Vagina (tissue), 2 donors: ENCODE measurements at places on chromosomes 7 and 10. TPM values are rescaled to one million over a fixed set of nuclear protein-coding genes. Genes with fewer than 3 reads are reported as not detected.

GIMAP8 gene
- total RNA-seq, result 9.6 TPM

ANK3 gene
- total RNA-seq, result 65.3 TPM

- no peaks in the 10 kb centered on the region for H3K36me3 ChIP-seq
- peaks cover 39% of the 10 kb centered on the region for H3K4me1 ChIP-seq
- peak overlapping the region; percentile 89 for H3K4me3 ChIP-seq
- DNase-seq, result no peak
- H3K27ac ChIP-seq, result peak overlapping the region; percentile 96
Observed at GRCh38 chr7:139108266-139109187, 993 bp downstream of the ZC3HAV1 start.

GRCh38 chr10:34260904-34261303 lies 554.2 kb downstream of the PARD3 start:
- H3K27ac ChIP-seq, result no peak overlapping the region
- no peaks in the 10 kb centered on the region for H3K27me3 ChIP-seq
- no peaks in the 10 kb centered on the region for H3K36me3 ChIP-seq
- no peak for DNase-seq

DNA sequence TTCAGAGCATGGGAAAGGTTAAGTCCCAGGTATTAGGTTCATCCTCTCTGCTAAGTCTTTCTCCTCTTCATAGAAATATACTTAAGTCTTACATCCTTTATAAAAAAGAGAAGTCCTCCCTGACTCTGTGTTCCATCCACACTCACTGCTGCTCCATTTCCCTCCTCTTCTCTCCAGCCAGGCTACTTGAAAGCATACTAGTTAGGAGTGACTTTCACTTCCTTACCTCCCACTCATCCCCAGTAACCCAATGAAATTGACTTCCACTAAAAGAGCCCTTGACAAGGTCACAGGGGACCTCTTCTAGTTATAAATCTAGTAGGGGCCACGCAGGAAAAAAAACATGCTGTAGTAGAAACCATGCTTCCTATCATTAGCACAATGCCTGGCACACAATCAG lies 133.1 kb upstream of the AGK start:
- H3K27ac ChIP-seq, result no peak overlapping the region
- H3K27me3 ChIP-seq, result no peaks in the 10 kb centered on the region
- no peak overlapping the region for H3K4me3 ChIP-seq

DNA sequence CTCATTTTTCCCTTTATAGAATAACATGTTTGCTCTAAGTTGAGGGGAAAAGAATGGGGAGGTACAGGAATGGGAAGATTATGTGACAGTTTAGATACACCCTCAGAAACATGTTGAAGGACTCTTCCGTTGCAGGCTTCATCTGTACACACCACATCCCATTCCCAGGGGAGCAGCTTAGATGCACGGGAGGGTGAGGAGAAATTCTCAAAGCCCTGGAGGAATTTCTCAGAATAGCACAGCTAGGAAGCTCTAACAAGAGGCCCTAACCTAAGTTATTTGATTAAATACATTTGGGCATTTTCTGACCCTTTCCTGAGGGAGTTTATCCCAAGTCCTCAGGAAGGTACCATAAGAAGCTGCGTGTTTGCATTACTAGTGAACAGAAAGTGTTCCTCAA lies 660.2 kb upstream of the IGFBP3 start:
- H3K27ac ChIP-seq, result no peak overlapping the region
- H3K4me3 ChIP-seq, result no peak overlapping the region
- H3K4me1 ChIP-seq, result no peaks in the 10 kb centered on the region
- H3K27me3 ChIP-seq, result no peaks in the 10 kb centered on the region

GRCh38 chr10:7544203-7544602 lies 122.6 kb downstream of the ITIH5 start:
- DNase-seq, result no peak
- no peak overlapping the region for H3K4me3 ChIP-seq
- peaks cover 8% of the 10 kb centered on the region for H3K4me1 ChIP-seq
- no peak overlapping the region for H3K27ac ChIP-seq
- no peaks in the 10 kb centered on the region for H3K27me3 ChIP-seq
- no peaks in the 10 kb centered on the region for H3K36me3 ChIP-seq

DNA sequence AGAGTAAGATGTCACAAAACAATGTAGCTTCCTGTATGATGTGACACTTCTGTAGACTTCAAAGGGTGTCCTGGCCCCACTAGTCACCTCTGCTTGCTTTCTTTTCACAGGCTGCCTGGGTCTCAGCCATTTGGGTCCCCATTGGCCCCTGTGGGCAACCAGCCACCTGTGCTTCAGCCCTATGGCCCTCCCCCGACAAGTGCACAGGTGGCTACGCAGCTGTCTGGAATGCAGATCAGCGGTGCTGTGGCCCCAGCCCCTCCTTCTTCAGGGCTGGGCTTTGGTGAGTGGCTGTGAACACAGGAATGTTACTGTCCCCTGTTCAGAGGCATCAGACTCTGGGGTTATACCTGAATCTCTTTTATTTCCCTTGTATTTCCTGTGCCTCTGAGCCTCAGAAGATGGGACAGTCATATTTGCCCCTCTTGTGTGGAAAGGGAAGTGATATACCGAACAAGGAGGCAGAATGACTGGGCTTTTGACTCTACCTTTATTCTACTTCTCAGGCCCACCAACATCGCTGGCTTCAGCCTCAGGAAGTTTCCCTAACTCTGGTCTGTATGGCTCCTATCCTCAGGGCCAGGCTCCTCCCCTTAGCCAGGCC lies 15.4 kb downstream of the SEC24C start:
- H3K4me1 ChIP-seq, result no peaks in the 10 kb centered on the region
- H3K4me3 ChIP-seq, result no peak overlapping the region
- no peak for DNase-seq
- H3K27ac ChIP-seq, result no peak overlapping the region
- H3K27me3 ChIP-seq, result no peaks in the 10 kb centered on the region
- H3K36me3 ChIP-seq, result peaks cover 61% of the 10 kb centered on the region

DNA sequence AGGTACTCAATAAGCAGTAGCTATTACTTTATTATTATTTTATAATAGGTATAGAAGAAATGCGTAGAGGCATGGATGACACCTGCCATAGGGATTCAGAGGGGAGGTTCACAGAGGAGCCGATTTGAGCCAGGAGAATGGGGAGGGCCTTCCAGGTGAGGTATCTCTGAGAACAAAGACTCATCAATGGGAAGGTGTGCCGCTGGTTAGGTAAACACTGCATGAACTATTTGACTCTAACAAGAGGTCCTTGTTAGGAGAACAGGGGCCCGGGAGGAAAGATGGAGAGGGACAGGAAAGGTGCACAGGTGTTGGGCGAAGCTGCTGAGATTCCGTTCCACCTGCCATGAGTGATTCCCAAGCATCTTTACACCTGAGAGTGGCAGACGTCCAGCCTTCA lies 41.8 kb upstream of the TMEM273 start:
- no peak for DNase-seq
- H3K27ac ChIP-seq, result no peak overlapping the region
- H3K4me1 ChIP-seq, result no peaks in the 10 kb centered on the region
- no peaks in the 10 kb centered on the region for H3K36me3 ChIP-seq
- H3K27me3 ChIP-seq, result no peaks in the 10 kb centered on the region
- no peak overlapping the region for H3K4me3 ChIP-seq
